Stimulated activated CD8-positive, alpha-beta memory T cell treated with anti-CD3 and anti-CD28 coated beads, Interleukin-7, amount 100 ng/mL, for 1 hour (primary cell): ENCODE measurements at places on chromosomes 3 and 15.

DNA sequence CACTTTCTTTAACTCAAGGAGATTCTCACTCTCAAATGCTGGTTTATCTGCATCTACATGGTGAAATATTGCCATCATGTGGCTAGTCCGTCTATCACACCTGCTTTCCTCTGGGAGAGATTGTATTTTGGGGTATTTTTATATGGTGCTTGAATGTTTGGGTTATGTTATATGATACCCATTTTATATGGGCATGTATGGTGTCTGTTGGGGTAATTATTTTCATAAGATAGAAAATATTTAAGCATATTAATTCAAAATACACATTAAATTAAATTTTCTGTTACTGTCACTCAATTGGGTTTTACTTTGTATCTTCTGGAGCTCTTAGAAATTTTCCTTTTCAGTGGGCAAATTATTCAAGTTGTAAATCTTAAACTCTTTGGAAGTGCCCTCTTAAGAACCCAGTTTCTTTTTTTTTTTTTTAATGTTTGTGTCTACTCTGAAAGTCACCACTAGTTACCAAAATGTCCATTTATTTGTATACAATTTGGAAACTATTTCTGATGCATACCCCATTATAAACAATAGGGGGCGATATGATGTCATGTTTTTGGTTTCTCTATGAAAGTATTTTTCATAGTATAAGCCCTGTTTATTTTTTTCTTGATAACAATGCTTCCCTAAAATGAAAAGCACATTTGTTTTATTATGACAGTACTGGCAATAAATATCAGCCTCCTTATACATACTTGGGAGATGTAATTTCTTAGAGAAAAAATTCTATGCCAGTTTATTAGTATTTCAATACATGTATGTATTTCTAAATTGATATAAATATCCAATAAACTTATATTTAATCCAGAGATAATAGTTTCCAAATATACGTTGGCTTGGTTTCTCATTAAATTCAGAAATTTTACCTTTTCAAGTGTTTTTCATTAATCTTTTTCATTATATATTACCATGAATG, 36.1 kb upstream of the PLSCR5 start:
- no peak for DNase-seq

GRCh38 chr15:77224352-77224751, 153.4 kb upstream of the TSPAN3 start:
- DNase-seq, result no peak

- DNase-seq, result no peak
Observed at GRCh38 chr3:179720196-179720595, 67.4 kb downstream of the USP13 start.

- no peak for DNase-seq
Observed at GRCh38 chr3:113285741-113286140, 74.4 kb downstream of the BOC start.

DNA sequence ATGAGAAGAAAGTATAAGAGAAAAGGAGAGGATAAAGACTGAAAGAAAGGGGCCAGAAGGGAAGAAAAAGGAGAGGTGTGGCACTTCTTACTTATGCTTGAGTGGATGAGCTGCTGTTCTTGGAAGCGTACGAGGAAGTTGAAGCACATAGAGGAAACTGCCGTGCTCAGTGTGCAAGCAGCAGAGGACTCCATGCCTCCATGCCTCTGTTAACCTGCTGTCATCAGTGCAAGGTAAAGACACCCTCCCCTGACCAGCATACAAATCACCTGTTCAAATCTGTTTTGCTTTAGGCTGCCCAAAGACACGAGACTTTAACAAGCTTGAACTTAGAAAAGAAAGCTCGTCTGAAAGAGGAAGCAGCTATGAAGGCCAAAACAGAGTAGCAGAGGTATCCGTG, 6.4 kb downstream of the WDR5B start:
- DNase-seq, result no peak

DNA sequence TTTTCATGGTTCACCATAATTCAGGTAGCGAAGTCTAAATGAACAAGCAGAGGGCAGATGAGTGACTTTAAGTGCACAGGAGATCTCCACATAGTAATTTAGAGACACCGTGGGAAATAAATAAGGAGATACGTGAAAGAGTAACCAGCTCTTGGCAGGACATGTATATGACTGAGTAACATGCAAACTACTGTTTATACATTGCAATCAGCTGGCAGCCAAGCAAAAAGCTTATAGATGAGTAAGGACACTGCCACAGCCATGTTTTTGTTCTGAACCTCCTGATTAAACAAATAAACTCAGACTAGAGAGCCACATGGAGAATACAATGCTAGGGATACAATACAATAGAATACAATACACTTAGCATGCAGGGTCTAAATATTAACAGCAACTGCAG, 252.4 kb downstream of the FHIT start:
- no peak for DNase-seq

DNA sequence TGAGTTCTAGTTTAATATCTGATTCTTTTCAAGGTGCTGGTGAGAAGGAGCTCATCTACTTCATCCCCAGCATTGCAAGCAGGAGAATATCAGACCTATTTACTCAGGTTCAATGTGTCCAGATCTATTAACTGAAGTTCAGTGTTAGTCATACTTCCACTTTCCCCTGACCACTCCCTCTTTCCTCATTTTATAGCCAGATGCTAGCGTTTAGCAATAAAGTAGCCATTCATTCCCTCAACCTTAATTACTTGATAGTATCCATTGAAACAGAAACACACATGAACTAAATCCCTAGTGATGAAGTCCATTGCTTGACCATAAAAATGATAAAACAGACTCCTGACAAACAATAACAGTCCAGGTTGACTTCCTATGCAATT, 60.0 kb downstream of the RPL22L1 start:
- DNase-seq, result no peak

DNA sequence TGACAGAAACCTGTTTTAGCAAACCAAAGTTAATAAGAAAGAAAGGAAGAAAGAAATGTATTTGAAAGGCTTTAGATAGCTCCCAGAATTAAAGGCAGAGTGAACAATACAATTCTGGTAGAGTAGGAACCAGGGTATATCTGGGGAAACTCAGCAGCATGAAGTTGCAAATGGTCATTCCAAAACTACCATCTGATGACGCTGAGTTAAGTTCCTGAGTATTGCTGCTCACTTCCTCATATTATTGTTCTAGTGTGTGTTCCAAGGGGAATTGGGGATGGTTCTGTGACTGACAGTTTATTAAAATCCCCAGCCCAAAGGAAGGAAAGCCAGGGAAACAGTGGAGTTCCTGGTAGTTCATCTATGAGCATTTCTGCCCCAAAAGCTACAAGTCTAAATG, 88.3 kb upstream of the FRMD4B start:
- no peak for DNase-seq

- DNase-seq, result no peak
Observed at GRCh38 chr3:190064112-190064511, 56.6 kb downstream of the P3H2 start.

DNA sequence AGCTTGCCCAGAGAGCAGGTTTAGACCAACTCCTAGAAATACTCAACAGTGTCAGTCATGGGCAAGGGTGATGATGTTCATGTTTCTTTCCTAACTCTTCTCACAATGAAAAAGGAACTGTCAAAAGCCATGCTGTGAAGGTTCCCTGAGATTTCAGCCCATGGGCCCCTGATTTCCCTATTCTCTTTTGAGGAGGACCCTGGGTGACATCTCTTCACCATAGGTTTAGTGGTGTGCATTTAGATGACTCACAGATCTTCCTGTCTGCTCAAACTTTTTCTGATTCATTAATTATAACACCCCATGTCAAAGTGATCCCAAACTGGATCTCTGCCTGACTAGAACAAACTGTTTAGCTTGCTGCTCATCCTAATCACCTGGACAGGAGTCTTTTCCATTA, 108.0 kb downstream of the BBX start:
- DNase-seq, result no peak

- no peak for DNase-seq
Observed at GRCh38 chr3:192844486-192844765, 73.2 kb downstream of the MB21D2 start.

DNA sequence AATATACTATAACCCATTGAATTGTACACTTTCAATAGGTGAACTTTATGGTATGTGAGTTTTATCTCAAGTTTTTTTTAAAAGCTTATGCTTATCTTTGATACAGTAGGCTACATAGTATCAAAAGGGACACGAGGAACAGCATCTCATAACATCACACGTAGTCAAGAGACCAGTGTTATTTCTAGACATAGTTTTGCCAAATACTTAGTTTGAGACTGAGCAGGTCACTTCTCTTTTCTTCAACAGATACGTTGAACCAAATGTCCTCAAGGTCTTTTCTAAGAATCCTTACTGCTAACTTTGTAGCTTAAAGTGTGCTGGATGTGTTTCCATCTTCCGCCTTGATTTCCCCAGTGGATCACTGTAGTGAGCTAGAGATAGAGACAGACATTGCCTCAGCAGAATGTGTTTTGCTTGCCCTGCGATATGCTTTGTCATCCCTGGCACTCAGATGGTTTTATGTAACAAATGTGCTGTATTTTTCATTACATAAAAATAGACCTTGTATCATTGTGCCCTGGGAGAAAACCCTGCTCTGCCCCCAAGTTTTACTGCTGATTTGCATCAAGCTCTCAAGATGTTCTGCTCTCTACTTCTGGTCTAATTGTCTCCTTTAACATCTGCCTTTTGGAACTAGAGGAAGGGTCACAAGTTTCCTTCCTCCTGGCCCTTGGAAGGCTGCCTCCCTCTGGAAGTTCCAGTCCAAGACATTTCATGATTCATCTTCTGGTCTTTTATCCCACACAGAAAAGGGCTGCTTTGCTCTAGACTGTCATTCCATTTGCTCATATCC, 426.4 kb upstream of the RGMA start:
- DNase-seq, result no peak

DNA sequence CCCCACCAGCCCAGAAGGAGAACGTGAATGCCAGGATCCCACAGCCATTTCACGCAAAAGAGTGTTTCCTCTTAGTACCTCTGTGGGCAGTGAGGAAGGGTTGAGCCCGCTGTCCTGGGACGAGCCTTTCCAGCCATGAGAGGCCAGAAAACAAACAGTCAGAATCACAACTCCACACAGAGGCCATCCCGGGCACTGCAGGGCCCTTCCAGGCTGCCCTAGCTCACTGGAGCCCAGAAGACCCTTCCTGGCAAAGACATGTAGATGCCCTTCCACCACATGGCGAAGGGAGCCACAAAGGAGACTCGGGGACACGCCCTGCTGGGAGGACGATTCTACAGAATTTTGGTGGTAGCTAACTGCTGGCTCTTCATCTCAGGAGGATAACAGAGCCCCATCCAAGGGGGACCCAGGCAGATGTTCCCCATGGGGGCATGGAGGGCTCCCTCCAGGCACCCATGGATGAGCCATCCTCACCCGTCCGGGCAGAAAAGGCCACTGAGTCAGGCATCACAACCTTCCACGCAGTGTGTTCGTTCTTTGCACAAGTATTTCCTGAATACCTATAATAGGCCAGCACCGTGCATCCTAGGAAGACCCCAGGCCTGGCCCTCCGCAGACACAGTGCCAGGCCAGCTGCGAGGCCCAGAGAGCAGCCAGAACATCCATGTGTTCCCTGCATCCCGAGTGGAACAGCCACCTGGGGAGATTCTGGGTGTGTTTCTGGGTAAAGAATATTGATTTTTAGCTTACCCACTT, 47.2 kb downstream of the SLC12A8 start:
- DNase-seq, result no peak

DNA sequence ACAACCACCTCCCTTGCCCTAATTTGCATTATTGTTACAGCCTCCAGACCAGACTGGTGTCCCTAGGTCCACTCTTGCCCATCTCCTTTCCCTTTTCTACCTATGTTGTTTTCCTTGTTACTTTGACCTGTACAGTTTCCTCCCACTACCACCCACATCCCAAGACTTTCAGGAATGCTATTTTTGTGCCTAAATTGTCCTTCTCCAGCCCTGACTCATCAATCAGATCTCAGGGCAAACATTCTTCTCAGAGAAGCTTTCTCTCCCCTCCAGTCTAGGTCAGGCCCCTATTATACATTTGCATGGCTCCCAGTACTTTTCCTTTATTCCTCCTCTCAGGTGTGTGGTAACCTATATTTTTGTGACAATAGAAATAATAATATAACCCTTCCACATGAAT, 241.5 kb downstream of the IGSF11 start:
- no peak for DNase-seq

DNA sequence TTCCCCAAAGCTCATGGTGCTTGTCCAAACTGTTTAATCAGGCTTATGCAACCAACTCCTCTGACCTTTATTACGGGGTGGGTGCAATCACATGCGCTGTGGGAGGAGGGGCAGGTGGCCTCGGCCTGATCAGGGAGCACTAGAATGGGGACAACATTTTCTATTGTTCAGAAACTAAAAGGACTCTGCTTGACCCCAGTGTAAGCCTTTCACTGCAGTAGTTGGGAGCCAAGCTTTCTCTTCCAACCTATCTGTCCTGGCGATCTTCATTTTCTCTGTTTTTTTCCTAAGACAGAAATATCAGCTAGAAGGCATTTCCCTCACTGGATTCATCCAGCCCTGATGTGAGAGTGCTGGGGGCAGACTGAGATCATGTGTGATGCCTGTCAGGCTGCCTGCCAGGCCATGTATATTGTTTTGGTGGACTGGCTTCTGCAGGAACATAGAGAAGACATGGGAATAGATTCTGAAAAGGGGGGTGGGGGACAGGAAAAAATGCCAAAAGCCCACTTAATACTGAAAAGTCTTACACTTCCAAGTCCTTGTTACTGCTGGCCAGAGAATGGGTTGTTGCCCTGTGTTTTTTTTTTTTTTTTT, 627.0 kb upstream of the TBL1XR1 start:
- no peak for DNase-seq

DNA sequence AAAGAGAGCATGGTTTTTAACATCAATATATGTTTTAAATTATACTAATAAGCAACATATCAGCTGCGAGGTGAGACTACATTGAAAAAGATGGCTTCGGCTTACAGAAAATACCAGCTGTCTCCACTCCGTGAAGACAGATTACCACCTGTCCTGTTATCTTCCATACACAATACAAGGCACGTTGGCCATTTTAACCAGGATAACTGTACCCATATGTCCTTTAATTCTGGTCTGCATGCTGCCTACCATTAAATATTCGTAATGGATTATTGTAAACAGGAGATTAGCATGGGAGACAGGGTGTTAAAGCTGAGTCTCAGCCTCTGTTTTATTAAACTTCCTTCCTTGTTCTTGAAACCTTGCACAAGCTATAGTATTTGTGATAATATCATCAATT, 855.5 kb downstream of the ROBO1 start:
- DNase-seq, result no peak

- no peak for DNase-seq
Observed at GRCh38 chr3:156642750-156643728, 31.4 kb upstream of the TIPARP start.

DNA sequence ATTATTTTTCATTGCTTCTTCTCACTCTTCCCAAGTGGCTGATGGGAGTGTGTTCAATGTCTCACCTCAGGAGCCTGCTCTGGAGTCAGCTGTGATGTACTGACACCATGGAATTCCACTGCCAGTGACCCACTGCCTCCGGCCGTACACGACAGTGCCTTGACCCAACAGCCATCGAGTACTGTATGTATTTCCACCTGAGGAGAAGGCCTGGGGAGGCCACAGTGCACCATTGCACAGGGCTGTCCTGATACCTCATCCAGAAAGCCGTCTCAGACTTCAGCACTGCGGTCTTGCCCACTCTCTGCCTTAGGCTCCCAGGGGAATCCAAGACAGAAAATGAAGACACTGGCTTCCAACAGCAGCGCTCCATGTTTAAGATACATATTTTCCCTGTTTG, 51.4 kb upstream of the EIF1B start:
- DNase-seq, result no peak

- no peak for DNase-seq
Observed at GRCh38 chr3:3081381-3082233, 28.6 kb downstream of the IL5RA start.

GRCh38 chr3:47870156-47870555, 67.2 kb downstream of the DHX30 start:
- DNase-seq, result no peak
